ENCODE measurements at places on chromosomes 12 and 14.

- DNase-seq, result no peak
These were observed 213.6 kb downstream of the C12orf42 start for GRCh38 chr12:103282124-103282523.

DNA sequence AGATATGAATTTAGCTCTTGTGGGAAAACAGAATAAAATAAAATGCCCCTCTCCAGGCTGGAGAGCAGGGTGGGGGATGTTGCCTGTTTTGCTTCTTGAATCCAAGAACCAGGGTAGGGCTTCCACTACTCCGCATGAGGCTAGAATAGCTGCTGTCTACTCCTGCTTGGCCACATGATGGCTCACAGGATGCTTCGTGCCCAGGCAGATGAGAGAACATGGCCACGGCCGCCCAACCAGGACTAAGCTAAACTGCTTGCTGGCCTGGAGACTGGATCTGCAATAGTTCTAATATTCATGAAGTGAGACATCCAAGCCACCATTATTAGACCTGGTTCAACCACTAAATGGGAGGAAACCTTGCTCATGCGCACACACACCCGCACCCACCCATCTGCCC is 122.2 kb upstream of the METAP2 start:
- DNase-seq, result no peak

- no peak for DNase-seq
These were observed 61.4 kb upstream of the VPS33A start for GRCh38 chr12:122327494-122328385.

GRCh38 chr12:105676694-105677093 is 346.2 kb downstream of the C12orf75 start:
- no peak for DNase-seq

DNA sequence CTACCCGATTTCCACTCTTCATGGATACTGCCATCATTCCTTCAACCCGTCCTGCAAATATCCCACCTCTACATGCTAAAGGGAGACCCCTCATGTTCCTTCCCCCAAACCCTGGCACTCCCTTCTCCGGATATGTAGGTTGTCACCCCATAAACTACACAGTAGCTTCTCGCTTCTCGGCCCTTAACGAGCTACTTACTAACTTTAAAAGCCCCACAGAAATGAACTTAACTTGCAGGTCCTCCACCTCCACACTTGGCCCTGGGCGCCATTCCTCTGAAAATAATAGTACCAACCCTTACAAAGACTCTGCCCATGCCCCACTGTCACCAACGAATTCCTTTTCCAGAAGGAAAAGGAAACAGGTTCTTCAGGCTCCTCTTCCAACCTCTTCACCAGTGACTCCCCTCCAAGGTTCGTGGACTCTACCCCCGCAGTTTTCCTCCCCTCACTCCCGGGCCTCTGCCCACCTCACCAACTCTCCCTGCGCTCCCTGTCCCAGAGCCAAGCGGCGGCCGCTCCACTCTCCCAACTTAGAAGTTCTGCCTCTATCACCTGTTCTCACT is 1.2 kb downstream of the SPPL3 start:
- DNase-seq, result no peak

DNA sequence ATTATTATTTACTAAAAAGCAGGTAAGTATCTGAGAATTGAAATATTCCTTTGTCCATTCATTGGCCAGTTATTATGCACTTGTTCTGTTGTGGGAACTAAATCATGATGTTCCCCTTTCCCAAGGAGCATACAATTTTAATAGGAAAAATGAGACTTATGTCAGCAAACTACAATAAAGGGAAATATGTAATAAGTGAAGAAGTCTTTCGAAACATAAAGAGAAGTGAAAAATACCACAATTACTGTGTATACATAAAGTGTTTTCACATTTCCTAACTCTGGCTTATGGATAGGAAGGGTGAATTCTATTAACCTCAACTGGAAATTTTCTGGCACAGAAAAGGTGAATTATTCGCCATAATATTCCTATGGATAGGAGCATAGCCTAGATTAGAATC is 78.4 kb upstream of the DNM1L start:
- no peak for DNase-seq

- no peak for DNase-seq
These were observed 49.7 kb downstream of the KICS2 start for GRCh38 chr12:64172143-64172970.

DNA sequence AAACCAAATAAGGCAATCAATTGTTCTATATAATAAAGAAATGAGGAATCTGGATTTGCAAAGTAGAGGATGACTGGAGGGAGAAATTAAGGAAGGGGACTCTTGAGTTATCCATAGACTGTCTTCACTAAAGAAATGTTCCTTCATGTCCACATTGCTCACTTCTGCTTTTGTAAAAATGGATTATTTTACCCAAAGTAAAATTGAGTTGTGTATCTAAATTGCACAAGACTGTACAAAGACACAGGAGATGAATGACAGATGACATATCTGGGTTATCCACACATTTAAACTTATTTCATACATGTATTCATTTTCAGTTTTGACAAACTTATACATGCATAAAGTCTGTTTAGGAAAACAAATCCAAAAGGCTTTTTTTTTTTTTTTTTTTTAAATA is 11.3 kb downstream of the ATP2B1 start:
- DNase-seq, result no peak

GRCh38 chr12:22414742-22415141 is 80.2 kb upstream of the ST8SIA1 start:
- DNase-seq, result no peak

DNA sequence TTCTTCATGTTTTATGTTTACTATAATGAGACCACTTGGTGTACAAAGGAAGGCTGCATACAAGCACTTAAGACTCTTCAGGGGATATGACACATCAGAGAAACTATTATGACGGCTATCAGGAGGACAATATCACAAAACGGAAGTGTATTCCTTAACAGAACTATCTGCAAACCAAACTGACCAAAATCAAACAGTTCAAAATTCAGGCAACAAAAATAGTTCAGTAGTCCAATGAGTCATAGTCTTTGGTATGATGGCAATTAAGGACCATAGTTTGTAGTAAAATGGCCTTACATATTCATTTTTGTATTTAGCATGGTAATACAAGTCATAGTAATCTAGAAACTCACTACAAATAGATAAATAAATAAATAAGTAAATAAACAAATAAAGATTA is 1638.7 kb upstream of the SEL1L start:
- DNase-seq, result no peak

- DNase-seq, result peak; percentile 72
These were observed 14.6 kb upstream of the NR4A1 start for GRCh38 chr12:52036587-52037171.

GRCh38 chr14:55500219-55500701 is 59.8 kb upstream of the TBPL2 start:
- no peak for DNase-seq

DNA sequence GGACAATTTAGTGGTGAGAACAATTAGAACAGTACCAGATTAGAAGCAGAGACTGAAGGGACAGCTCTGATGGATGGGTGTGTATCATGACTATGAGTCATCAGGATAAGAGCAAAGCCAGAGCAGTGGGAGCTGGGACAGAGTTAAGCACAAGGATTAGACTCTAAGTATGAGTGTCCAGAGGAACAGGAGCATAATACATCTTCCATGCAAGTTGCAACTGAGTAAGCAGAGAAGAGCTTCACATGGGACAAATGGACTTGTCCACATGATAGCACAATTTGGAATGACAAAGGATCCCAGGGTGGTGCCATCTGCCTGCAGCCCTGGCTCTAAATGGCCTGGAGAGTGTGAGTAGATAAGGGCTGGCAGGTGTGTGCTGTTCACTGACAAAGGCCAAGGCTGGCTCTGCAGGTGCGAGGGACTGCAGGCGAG is 226.4 kb upstream of the CAND1 start:
- no peak for DNase-seq

DNA sequence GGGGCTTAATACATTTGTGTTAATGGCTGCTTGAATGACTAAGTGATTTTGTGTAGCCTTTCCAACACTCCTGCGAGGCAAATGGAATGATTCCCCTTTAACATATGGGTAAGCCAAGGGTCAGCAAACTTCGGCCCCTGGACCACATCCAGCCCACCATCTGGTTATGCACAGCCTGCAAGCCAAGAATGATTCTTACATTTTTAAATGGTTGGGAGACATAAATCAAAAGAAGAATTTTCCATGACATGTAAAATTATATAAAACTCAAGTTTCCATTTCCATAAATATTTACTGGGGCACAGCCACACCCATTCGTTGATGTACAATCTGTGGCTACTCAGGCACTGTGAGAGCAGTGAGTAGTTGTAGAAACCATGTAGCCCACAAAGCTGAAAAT is 9.0 kb downstream of the SLC8B1 start:
- no peak for DNase-seq
